ENCODE measurements at places on chromosomes 11 and 22. TPM values are rescaled to one million over a fixed set of nuclear protein-coding genes. Genes with fewer than 3 reads are reported as not detected.

DNA sequence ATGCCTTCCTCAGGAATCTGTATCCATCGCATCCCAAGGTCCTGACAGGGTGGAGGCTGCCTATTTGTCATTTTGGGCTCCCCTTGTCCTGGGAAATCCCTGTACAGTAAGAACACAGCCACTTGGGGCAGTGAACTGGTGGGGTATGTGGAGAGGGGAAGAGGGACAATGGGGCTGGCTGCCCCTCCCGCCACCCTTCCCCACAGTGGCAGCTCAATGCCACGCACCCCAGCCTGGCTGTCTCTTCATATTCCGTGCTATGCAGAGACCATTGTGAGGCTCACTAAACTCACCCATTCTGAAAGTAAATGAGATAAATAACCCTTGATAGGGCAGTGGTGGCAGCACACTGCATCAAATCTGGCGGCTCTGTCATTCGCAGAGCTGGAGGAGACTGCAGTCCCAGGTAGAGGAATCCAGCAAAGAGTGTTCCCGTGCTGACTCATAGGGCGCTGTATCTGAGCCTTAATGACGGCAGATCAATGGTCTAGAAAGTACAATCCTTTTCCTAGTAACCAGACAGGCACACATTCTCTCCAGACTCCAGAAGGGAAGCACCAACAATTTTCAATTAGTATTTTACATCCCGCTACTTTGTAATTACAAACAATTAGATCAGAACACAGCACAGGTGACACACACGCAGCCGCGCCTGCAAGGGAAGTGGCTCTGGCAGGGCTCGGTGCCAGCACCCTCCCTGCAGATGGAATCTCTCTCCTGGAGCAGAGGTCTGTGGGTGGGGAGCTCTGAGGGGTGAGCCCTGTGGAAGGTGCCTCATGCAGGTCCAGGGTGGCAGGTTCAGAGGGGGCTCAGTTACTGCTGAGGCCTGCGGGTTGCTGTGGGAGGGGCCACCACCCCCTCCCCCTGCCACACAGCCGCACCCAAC, 167.9 kb upstream of the B3GAT1 start:
- no peak for DNase-seq

DNA sequence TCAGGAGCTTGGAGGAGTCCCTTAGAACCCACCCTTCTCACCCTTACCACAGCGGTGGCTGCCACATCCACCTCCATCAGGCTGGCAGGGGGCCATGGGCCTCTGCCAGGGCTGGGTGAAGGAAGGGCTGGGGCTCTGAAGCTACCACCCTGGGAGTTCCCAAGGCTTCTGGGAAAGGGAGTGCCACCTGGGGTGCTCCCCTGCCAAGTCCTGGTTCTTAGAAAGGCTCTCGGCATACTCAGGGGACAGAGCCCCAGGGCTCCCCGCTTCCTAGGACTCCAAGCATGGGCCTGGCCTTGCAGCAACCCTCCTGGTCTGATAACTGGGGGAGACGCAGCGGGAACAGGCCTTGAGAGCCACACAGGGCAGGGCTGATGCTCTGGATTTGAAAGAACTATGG, 438 bp upstream of the PLA2G3 start:
- no peak for DNase-seq

GRCh38 chr11:44188643-44189042, 93.2 kb downstream of the EXT2 start:
- DNase-seq: no peak

- DNase-seq: no peak
Measured at GRCh38 chr22:41348964-41349484, 32.7 kb upstream of the TEF start.

- DNase-seq: no peak
Measured at GRCh38 chr11:93659841-93660240, 1.6 kb upstream of the CEP295 start.

- DNase-seq: no peak
Measured at GRCh38 chr22:17217179-17217578, 2.1 kb downstream of the ADA2 start.

GRCh38 chr11:60195923-60196368, 13.1 kb upstream of the MS4A6A start:
- no peak for DNase-seq

DNA sequence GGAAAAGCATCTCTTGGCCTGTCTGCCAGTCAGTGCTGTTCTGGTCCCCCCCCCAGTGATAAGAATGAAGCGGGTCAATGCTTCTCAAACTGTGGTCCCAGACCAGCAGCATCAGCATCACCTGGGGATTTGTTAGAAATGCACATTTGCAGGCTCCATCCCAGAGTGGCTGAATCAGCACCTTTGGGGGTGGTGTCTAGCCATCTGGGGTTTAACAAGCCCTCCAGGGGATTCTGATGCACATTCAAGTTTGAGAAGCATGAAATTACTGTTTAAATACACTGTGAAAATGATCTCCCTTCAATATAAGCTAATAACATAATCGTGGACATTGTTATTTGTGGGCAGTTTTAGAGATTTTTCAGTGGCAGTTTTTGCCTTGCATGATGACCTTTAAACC, 133.5 kb downstream of the MYO18B start:
- no peak for DNase-seq

GRCh38 chr11:125402435-125402834, 93.6 kb downstream of the FEZ1 start:
- DNase-seq: no peak

Gene SLC15A3
- 126 TPM for total RNA-seq

Gene UNC93B1
- total RNA-seq: 116 TPM

Gene CCDC34
- 1.00 TPM for total RNA-seq

Gene KCTD14
- 26.7 TPM for total RNA-seq

Gene FREY1
- 3.2 TPM for total RNA-seq

Gene OR2D2
- total RNA-seq: 4.2 TPM

Gene PIM3
- total RNA-seq: 204 TPM

Gene OR8G1
- total RNA-seq: not detected

Gene KAT5
- total RNA-seq: 89.2 TPM
